ENCODE measurements at places on chromosomes 13 and 19.

DNA sequence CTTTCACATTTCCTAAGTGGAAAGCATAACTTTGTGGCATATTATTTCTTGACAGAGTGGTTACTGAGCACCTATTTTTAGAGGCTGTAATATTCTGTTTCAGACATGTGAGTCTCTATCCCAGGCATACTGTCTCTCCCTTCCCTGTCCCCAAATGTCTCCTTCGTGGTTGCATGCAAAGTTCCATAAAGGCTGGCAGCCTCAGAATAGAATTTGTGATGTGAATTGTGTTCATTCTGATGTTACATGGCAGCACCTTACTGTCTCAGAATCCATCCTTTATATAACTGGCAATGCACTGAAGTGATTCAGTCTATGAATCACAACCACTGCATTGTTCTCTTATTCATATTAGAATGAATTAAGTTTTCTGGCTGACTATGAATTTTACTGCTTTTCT lies 89.0 kb upstream of the SLC7A1 start:
- DNase-seq: no peak

GRCh38 chr13:20550799-20551198 lies 16.2 kb upstream of the IFT88 start:
- DNase-seq: no peak

DNA sequence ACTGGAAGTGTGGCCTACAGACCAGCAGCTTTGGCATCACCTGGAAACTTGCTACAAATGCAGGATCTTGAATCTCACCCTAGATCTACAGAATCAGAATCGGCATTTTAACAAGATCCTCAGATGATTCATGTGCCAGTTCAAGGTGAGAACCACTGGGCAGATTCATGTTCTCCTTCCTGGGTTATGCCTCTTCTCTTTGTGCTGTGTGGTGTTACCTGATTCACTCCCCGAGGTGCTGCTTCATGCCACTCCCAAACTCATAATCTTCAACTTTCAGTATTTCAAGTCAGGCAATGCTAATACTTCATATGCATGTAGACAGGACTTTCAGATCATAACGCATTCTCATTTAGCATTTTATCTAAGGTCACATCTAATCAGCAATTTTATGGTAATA lies 427.7 kb downstream of the FOXO1 start:
- DNase-seq: no peak

DNA sequence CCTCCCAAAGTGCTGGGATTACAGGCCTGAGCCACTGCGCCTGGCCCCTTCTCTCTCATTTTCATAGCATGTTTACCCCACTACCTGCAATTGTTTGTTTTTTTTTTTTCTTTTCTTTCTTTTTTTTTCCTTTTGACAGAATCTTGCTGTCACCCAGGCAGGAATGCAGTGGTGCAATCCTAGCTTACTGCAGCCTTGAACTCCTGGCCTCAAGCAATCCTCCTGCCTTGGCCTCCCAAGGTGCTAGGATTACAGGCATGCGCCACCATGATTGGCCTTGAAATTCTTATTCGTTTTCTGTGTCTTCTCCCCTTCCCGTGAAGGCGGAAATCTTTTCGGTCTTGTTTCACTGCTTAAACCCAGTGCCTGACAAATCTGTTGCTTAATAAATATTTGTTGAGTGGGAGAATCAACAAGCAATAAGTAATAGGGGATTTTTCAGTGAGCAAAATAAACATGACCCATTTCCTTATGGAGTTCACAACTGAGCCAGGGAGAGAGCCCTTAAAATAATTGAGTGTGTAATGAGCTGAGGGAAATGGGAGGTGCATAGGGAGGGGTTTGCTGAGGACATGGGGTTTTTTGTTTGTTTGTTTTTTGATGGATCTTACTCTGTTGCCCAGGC lies 1.8 kb upstream of the INSR start:
- DNase-seq: no peak

- no peak for DNase-seq
Measured at GRCh38 chr13:109642358-109642757, 144.0 kb downstream of the IRS2 start.

- DNase-seq: no peak
Measured at GRCh38 chr13:51380269-51380668, 40.8 kb downstream of the SERPINE3 start.

DNA sequence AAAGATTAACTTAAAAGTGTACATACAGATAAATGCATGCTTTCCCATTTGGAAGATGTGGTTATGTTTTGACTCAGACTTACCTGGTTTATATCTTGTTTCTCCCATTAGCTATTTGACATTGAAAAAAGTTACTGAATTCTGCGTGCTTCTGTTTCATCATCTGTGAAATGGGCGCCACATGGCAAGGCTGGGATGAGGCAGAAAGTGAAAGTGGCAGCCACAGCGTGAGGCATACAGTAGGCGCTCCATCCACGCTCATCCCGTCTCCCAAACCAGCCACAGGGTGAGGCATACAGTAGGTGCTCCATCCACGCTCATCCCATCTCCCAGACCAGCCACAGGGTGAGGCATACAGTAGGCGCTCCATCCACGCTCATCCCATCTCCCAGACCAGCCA lies 14.0 kb upstream of the TMEM255B start:
- no peak for DNase-seq

GRCh38 chr19:42284066-42284501 lies 15.0 kb downstream of the CIC start:
- DNase-seq: peak; percentile 54

DNA sequence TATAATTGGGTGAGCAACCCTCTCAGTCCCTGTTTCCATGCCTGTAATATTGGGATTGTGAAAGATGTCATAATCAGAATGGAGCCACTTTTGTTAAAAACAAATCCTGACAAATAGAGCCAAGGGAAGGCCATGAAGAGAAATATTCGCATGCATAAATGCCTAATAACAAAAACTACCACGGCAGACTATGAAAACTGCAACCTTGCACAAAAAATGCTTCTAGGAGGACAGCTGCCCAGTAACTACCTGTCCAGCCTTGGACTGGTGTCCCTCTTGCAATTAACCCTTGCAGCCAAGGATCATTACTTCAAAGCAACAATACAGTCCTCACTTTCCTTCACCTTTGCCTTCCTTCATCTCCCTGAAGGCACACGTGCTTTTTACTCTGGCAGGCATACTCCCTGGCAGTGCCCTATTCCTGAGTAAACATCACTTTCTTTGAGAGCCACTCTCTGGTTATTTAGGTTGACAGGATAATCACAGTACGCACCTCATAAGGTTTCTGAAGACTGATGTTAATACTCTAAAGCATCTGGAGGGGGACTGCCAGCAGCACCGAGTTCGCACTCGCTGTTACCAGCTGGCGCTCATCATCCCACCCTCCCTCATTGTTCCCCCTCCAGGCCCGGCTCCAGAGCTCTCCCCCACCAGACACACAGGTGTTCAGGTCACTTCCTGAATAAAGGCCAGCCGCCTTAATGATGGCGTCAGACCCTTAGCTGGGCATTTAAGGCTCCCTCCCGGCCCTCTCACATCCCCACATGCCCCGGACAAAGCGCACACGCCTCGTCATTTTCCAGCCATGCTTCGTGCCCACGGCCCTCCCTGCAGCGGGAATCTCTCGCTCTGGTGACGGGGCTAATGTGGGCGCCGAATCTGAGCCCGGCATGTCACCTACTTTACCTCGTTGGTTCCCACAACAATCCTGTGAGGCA lies 57.3 kb downstream of the CDADC1 start:
- DNase-seq: no peak

GRCh38 chr13:77865622-77866021 lies 53.0 kb downstream of the EDNRB start:
- DNase-seq: no peak

- no peak for DNase-seq
Measured at GRCh38 chr13:36839981-36840380, 21.0 kb downstream of the RFXAP start.

- DNase-seq: no peak
Measured at GRCh38 chr13:99417201-99418102, 83.8 kb upstream of the TM9SF2 start.

GRCh38 chr13:70380809-70381208 lies 272.6 kb upstream of the KLHL1 start:
- DNase-seq: no peak

GRCh38 chr13:73065665-73066340 lies 7.0 kb downstream of the KLF5 start:
- no peak for DNase-seq

DNA sequence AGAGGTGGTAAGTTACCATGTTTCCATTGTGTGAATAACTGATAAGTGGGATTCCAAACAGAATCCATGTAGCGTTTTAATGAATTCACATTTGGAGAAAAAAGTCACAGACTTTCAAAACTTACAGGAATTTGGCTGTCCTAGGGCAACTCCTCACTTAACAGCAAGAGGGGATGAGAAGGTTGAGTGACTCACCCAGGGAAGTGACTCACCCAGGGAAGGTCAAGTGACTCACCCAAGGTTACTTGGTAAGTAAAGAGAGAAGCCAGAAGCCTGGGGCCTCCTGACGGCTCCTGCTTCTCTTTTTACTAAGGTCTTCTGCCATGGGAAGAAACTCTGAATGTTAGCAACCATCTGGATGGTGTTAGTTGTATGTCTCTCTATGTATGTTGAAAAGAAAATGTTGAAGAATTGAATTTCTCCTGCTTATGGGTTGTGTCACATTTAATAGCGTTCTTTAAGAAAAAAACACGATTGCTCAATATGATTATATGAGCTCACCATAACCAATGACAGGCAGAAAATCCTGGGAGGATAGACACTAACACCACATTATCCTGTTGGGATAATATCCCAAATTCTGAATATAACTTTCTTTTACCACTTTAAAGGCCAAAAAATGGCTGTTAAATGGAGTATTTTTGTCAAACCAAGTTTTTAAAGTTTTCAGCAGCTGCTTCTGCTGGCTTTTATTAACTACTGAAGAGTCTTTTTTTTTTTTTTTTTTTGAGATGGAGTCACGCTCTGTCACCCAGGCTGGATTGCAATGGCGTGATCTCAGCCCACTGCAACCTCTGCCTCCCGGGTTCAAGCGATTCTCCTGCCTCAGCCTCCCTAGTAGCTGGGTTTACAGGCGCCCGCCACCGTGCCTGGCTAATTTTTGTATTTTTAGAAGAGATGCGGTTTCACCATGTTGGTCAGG lies 195.6 kb downstream of the GGACT start:
- no peak for DNase-seq

- DNase-seq: no peak
Measured at GRCh38 chr13:49395451-49395865, 48.4 kb downstream of the CAB39L start.

DNA sequence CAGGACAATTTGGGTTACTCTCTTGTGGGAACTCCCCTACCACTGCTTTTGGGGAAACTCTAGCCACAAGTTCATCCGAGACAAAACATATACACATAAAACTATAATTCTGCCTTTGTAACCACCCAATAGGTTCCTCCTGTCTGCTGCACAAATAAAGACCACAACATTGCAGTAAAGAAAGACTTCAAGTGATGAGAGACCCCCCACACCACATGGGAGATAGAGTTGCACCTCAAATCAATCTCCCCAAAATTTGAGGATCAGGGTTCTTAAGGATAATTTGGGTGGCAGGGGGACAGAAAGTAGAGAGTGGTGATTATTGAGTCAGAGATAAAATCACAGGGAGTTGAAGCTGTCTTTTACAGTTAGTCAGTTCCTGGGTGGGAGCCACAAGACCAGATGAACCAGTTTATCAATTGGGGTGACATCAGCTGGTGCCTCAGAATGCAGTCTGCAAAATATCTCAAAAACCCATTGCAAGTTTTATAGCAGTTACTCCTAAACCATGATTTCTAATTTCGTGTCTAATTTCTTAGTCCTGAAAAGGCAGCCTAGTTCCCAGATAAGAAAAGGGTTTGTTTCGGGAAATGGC lies 1348.5 kb downstream of the PCDH9 start:
- no peak for DNase-seq

- no peak for DNase-seq
Measured at GRCh38 chr13:20503088-20504083, 22.3 kb downstream of the CRYL1 start.

DNA sequence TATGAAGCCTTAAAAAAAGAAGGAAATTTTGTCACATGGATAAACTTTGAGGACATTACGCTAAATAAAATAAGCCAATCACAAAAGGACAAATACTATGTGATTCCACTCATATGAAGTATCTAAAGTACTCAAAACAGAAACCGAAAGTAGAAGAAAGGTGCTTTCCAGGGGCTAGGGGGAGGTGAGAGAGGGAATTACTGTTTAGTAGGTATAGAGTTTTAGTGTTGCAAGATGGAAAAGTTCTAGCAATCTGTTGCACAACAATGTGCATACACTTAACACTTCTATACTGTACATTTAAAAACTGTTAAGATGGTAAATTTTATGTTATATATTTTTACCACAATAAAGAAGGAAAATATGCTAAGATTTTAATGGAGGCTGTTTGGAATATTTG lies 83.0 kb downstream of the POLR1D start:
- DNase-seq: no peak

GRCh38 chr19:46206682-46207081 lies 22.9 kb upstream of the IGFL1 start:
- DNase-seq: no peak

DNA sequence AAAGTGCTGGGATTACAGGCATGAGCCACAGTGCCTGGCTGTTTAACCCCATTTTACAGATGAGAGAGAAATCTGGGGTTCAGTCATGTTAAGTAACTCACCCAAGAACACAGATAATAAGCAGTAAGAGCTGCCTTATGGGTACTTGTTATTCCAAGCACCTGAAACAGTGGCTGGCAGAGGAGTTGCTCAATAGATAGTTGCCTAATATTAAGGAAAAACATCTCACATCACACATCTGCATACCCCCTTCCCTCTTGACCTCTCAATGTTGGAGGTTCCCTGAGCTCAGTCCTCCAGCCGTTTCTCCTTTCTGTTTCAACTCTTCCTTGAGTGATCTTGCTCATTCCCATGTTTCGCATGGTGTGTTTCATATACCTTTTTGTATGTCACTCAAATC lies 401.9 kb downstream of the KLF12 start:
- no peak for DNase-seq

- no peak for DNase-seq
Measured at GRCh38 chr19:35085947-35086346, 29.7 kb upstream of the FXYD3 start.

DNA sequence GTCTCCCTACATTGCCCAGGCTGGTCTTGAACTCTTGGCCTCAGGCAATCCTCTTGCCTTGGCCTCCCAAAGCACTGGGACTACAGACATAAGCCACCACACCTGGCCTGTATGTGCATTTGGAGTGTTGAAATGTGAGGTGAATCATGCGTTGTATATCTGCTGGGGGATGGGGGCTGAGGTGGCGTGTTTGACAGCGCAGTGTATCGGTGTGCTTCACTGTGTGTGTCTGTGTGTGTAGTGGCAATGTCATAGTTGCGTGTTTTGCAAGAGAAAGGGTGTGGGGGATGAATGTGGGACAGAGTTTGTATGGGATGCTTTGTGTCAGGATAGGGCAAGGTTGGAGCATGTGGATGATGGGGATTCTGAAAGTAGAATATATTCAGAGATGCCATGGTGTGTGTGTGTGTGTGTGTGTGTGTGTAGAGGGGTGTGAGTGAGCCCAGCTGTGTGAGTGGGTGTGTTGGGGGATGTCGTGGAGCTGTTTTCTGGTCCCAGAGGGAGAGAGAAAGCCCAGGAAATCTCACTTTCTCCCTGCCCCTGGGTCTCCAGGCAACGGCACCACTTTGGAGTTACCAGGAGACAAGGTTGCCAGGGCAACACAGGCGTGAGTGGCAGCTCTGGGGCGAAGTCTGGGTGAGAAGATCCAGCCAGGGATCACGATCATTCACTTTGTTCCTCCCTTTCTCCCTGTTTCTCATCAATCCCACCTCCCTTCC lies 1.1 kb upstream of the SWSAP1 start:
- DNase-seq: no peak

- DNase-seq: no peak
Measured at GRCh38 chr19:49020931-49021895, 2.9 kb downstream of the CGB3 start.
